ENCODE measurements at places on chromosomes 11 and 22.

DNA sequence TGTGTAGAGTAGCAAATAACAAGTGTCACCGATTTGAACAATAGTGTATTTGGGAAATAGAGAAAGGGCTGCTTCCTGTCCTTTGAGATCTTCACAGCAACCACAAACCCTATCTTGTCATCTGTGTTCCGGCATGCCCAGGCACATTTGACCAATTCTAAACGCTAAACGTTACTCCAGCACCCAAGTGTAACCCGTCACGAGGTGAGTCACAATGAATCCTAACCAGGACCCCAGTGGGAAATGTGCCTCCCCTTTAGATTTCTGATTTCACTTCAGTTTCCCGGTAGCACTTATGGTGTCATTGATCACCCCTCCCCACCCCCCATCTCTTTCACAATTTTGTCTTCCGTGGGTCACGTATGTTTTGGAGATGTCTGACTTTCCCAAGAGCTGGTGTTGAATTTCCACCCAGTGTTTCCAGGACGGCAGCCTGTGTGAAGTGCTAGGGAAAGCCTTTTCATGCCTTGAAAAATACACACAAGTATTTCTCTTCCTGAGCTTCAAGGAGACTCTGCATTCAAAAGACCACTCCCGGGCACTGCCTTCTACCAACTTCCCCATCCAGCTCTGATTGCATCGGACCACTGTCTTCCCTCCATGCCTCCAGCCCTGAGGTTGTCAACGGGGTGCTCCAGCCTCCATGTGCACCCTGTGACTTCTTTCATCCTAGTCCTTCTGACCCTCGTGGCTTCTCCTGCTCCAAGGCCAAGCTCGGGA is 10.5 kb upstream of the C11orf24 start:
- DNase-seq = peak; percentile 50

DNA sequence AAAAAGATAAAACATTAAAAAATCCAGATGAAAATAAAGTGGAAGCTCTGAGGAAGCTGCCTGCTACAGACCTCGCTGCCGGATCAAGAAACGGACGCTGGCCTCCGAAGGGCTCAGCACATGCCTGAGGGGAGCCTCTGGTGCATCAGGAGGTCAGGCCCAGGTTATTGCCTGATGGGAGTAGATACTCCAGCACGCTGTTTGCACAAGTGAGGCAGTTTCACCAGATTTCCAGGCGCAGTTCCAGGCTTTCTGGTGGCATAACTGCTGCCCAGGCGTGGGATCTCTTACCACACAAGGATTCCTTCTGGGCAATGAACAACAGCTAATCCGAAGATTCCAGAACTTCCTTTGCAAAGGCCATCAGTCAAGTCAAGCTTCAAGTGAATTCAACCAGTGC is 154.2 kb downstream of the MPPED1 start:
- no peak for DNase-seq

DNA sequence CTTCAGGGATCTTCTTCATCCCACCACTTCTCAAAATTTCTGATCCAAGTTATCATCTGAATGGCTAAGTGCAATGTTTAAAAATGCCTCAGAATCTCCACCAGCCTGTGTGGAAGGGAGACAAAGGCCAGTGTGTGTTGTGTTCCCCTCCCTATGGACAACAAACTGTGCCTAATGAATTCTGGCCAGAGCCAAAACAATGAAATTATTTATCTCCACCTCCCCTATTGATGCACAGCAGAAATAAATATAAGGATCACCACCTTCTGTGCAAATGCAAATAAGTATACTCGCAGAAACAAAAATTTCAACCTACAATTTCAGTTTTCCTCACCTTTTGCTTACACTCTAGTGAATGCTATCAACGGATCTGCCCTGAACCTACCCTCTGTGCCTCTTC is 75.8 kb downstream of the GAB2 start:
- no peak for DNase-seq

- DNase-seq = no peak
These were observed 15.0 kb upstream of the PPP6R3 start for GRCh38 chr11:68445531-68446035.

DNA sequence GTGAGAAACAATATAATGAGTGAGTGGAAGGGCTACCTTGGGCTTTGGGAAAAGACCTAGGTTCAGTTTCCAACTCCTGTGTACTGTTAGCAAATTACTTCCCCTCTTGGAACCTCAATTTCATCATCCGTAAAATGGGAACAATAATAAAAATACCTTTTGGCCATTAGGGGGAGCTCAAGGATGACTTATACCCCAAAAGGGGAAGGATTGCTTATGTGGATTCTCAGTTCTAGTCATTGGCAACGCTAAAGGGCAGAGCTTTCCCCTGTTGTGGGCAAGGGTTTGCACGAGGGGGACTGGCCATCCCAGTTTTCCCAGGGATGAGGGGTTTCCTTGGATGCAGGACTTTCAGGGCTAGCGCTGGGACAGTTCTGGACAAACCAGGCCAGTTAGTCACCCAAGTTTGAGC is 3.1 kb upstream of the COMMD9 start:
- DNase-seq = no peak

DNA sequence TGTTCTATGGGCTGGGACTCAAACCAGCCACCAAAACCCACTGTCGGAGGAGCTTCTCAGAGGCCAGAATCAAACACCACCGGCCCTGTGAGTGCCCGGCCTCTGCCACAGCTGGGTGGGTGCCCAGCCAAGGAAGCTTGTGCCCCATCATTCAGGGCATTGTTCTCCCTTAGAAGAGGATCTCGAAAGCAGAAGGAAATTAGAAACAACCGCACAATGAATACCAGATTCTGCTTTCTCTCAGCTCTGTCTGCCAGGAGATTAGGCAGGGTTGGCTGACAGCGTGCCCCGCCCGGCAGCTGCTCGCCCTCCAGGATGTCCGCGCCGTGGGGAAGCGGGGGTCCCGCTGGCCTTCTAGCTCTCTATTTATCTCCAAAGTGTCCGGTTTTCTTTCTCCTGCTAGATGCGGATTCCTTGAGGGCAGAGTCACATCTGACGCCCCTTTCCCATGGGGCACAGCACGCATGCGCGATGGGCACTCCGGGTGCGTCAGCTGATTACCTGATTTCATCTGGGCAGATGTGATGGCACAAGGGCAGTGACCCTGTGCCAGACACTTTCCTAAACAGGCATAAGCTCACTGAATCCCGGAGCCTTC is 25.5 kb downstream of the SCGB1A1 start:
- peak; percentile 66 for DNase-seq

DNA sequence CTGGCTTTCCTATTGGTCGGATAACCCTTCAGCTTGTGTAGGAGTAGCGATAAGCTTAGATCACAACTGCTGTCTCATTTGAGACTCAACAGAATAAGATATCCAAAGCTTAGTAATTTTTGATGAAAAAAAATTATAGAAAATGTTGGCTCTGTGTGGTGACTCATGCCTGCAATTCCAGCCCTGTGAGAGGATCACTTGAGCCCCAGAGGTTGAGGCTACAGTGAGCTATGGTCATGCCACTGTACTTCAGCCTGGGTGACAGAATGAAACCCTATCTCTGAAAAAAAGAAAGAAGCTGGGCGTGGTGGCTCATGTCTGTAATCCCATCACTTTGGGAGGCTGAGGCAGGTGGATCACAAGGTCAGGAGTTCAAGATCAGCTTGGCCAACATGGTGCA is 55.6 kb upstream of the RRM1 start:
- no peak for DNase-seq

DNA sequence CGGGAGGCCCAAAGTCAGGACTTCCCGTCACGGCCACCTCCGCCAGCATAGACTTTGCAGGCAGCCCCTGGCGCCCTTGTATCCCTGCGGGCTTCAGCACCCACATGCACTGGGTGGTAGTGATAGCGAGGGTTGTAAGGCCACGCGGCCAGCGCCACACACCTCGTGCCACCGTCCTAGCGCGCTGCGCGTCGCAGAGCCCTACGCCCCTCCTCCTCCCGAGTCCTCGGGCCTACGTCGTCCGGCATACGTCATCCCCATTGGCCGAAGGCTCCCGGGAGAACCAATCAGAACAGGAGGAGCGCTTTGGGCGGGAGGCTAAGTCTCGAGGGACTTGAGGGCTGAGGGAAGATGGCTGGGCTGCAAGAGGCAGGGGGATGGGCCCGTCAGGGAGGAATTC is 1.3 kb upstream of the BTBD18 start:
- no peak for DNase-seq

DNA sequence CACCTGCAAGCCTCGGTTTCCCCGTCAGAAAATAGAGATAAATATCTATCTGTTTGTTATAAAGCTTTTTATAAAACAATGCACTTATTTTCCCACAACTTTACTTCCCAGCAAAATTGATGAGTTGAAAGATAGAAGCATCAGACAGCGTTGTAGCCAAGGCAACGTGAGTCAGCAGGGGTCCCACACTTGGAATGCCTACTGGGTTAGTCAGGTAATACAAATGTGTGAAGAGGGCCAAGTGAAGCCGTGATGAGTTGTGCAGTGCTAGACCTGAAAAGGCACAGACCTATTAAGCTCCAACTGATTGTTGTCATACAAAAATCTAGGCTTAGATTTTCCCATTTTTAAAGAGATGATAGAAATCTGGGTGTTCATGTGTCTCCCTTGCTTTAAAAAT is 118.7 kb downstream of the PGR start:
- DNase-seq = no peak

DNA sequence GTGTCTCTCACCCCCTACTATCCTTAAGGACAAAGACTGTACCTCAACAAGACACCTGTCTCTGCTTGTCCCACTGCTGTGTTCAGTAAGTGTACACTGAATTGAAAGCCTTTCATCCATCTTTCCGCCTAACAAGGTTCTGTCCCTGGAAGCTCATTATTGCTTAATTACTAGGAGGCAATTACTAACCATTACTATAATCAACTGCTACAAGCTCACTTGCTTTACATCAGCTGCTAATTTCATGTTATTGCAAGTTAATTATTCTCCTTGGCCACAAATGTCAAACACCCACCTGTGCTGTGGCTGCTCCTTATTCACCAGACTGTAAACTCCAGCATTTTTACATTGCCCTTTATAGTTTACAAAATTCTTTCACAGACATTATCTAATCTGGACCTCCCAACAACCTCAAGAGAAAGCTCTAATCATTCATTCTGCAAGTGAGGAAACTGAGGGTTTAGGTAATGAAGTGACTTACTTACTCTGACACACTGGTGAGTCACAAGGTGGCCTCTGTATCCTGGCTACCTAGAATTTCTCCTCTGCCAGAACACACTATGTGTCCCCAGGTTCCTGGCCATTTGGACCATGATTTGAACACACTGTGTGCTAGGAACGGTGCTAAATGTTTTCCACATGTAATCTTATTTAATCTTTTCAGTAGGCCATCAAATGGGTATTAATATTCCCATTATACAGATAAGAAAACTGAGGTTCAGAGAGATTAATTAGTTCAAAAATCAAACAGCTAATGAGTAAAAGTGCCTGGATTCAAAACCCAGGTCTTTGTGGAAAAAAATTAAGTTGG is 66.7 kb downstream of the RAB30 start:
- no peak for DNase-seq

- no peak for DNase-seq
These were observed 1098.6 kb upstream of the CCDC90B start for GRCh38 chr11:84384731-84385130.

GRCh38 chr11:133337951-133338418 is 194.3 kb downstream of the OPCML start:
- DNase-seq = no peak

DNA sequence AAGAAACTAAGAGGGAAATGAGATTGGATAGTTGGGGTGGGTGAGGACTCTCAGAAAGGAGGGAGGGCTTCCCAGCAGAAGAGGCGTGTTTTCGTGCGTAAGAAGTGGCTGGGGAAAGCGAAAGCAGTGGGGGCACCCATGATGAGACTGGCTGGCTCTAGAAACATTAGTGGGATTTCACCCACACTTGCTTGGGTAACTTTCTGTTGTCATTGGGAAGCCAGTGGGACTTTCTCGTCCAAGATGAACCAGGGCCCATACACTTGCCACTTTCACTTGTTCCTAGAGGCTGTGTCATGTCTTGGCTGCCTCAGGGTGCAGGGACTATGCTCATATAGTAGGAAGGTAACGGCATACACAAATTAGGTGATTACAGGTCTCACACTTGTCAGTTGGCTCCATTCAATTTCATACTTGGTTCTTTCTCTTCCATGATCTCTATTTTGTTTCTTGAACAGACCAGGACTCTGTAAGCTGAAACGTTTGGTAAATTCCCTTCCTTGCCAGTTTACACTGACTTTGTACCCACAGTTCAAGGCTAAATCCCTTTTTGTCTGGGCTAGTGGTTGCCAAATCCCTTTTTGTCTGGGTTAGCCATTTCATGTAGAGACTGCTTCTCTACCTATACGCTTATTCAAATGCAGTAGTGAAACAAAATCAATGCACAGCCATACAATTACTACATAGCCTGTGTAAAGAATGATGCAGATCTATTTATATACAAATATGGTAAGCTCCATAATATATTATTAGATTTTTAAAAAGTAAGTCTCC is 42.0 kb upstream of the CXCR5 start:
- peak; percentile 44 for DNase-seq

- no peak for DNase-seq
These were observed 44.9 kb downstream of the CSTPP1 start for GRCh38 chr11:46981436-46981835.

GRCh38 chr11:71373791-71374454 is 74.3 kb downstream of the DHCR7 start:
- DNase-seq = no peak

DNA sequence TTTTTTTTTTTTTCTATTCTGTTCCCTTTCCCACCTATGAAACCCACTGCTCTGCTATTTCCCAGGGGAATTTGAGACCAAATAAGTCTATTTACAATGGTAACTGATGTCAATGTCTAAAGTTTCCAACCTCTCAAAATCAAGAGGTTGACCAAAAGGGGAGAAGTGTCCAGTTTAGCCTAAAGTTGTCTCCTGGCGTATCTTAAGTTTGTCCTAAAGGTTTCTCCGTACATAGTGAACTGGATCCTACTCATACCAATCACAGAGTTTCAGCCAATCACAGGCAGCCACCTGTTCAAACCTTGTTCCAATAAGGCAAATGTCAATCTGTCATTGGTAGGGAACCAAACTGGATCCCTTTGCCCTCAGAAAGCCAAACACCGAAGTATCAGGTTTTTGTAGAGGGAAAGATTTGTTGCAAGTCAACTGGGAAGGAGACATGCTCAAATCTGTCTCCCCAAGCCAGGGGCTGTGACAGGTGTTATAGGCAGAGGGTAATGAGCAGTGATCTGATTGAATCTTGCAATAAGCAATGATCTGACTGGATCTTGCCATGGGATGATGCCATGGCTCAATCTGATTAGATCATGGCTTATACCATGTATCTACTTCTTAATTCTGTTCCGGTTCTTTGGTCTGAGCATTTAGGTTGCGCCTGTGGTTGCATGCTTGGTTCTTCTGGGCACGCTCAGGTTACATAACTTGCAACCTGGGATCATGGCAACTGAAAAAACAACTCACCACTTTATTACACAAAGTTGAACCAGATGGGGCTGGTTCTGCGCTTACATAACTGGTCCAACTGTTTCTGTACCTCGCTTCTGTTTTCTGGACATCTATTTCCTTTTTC is 1.1 kb upstream of the VPS37C start:
- peak; percentile 75 for DNase-seq

- DNase-seq = no peak
These were observed 12.0 kb downstream of the KCNQ1OT1 start for GRCh38 chr11:2687782-2688191.

- DNase-seq = peak; percentile 44
These were observed 1.1 kb upstream of the DDX6 start for GRCh38 chr11:118791961-118792569.

GRCh38 chr11:11480971-11481370 is 127.9 kb upstream of the CSNK2A3 start:
- DNase-seq = no peak

Data from CD4-positive, alpha-beta T cell treated with Interleukin-15 for 1 hour (primary cell).